ENCODE measurements at places on chromosomes 1 and 21. TPM values are rescaled to one million over a fixed set of nuclear protein-coding genes. Genes with fewer than 3 reads are reported as not detected.
A peak's percentile ranks its signal among the peaks of the same experiment; 100 is the strongest.

Gene CACYBP
- 476 TPM for total RNA-seq

Gene NBPF4
- total RNA-seq, result not detected

Gene XCL2
- total RNA-seq, result 1.7 TPM

Gene WNT9A
- 14.6 TPM for total RNA-seq

Gene C4BPB
- total RNA-seq, result not detected

Gene MTARC2
- 13.3 TPM for total RNA-seq

Gene PODN
- total RNA-seq, result 17.1 TPM

Gene KANK4
- 16.1 TPM for total RNA-seq

DNA sequence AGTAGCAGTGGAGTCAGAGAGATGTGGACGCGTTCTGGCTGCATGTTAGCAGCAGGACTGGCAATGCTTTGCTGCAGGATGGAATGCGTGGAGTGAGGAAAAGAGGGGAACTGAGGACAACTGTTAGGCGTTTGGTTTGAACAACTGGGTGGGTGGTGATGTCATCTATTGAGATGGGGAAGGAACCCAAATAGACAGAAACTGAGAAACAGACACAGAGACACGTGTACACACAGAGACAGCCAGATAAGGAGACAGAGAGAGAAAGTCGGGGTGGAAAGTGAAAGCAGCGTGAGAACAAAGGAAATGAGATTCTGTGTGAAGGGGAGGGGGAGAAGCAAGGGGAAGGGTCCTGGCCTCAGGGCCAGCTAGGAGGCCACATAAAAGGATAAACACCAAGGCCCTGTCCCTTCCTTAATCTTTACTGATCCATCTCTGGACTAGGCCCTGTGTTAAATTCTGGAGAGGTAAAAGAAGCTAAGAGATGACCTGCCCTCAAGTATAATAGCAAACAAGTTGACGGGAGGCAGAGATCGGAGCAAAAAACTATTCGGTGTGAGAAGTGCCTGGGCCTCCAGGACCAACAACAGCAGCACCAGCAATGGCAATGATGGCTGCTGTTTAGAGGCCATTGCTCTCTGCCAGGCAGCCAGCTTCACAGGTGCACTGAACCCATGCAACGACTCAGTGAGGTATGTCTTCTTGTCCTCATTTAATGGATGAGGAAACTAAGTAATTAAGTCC lies 31.6 kb downstream of the VWA5B1 start:
- DNase-seq, result no peak

- DNase-seq, result no peak
Observed at GRCh38 chr1:41868241-41868998, 50.3 kb downstream of the HIVEP3 start.

DNA sequence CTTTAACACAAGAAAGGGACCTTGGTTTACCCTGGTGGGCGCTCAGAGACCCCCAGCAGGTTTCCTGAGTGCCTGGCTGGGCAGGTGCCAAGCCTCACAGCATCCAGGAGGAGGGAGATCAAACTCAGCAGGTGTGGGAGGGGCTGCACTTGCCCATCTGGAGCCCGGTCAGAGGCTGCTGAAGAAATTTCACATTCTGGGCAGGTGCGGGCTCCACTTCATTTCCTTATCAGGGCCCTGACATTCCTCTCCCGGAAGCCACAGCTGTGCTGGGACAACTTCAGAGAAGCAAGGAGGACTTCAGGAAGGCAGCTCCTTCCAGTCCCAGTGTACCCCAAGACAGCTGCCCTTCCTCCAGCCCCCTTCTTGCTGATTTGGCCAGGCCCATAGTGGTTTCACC lies 82.9 kb downstream of the ITPKB start:
- no peak for DNase-seq

GRCh38 chr1:183806125-183806524 lies 1.2 kb downstream of the RGL1 start:
- peak; percentile 47 for DNase-seq

DNA sequence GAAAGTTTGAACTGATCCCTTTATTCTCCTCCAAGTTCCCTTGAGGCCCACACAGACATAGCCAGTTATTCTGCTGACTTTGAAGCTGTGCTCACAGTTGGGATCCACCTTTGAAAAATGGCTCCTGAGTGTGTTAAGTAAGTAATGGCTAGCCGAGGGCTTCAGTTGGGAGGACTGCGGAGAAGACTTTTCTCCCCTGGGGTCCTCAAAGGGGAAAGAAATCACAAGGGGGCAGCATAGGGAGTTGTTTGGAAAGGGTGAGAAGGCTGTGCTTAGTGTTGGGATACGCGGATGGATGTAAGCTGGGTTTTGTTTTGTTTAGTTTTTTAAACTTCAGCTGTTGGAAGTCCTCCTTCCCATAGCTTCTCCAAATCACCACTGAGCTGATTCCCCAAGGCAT lies 8.3 kb downstream of the PGM1 start:
- no peak for DNase-seq

GRCh38 chr1:76782809-76783208 lies 84.5 kb upstream of the ST6GALNAC5 start:
- DNase-seq, result no peak

GRCh38 chr1:35980090-35980489 lies 49.2 kb downstream of the AGO3 start:
- DNase-seq, result no peak

GRCh38 chr1:9388335-9389180 lies 95.9 kb downstream of the SPSB1 start:
- no peak for DNase-seq

GRCh38 chr1:24935196-24935526 lies 5.1 kb upstream of the RUNX3 start:
- no peak for DNase-seq

DNA sequence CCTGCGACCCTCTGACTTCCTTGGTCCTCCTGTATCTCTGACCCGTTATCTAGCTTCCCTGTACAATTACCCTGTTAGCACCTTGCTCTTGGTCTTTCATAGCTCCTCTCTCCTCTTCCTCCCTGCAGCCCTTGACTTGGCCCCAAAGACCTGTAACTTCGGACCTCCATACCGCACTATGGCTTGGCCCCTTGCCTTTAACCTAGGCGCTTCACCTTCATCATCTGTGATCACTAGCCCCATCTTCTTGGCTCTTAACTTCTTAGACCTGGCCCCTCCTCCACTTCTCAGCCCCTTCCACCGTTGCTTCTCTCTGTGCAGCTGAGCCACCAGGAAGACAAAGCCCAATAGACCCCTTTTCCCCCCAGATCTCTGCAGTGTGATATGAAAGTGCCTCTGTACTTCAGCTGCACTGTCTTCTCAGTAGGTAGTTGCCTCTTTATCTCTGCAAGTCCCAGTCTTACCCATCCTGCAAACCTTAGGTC lies 740 bp downstream of the ZNF691 start:
- no peak for DNase-seq

DNA sequence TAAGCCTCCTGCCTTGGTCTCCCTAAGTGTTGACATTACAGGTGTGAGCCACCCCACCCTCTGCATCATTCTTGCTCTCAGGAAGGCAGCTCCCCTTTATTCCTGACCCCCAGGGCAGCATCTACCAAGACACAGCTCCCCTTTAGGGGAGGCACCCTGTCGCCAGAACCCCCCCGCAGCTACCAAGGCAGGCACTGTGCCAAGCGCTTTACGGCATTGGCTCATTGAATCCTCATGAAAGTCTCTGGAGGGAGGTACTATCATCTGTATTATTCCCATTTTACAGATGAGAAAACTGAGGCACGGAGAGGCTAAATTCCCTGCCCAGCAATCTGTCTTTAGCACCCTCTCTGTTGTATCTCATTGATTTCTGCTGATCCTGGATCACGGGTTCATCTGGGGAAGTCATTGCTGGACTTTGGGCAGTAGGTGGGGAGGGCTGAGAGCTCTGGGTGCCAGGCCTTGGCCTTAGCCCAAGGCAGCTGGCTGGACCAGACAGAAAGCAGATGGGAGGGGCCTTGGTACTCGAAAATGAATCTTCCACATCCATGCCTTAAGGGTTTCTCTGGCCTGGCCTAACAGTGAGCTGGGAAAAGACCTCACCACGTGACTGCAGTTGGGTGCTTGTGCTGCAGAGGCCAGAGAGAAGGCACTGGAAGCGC lies 5.9 kb downstream of the PLOD1 start:
- DNase-seq, result peak; percentile 72

GRCh38 chr1:234072793-234073192 lies 168.3 kb downstream of the SLC35F3 start:
- no peak for DNase-seq

- DNase-seq, result peak; percentile 9
Observed at GRCh38 chr1:98704474-98704873, 43.0 kb downstream of the SNX7 start.

- DNase-seq, result no peak
Observed at GRCh38 chr1:228868731-228869024, 133.4 kb downstream of the RHOU start.

DNA sequence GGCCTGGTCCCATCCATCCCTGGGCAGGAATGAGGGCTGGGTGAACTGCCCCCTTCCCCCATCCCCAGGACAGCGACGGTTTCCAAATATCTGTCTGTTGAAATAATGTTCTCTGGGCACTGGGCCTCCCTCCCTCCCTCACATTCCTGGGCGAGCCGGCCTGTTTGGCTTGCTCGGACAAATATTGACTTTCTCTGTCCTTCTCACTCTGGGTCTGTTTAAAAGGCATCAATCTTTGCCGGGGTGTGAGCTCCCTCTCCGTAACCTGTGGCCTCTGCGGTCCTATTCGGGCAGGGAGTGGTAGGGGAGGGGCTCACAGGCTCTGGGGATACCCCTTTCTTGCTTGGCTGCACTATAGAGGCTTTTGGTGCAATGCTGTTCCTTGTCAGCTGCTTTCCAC lies 40.2 kb downstream of the FOXD2 start:
- DNase-seq, result no peak

- DNase-seq, result no peak
Observed at GRCh38 chr1:29962831-29963247, 726.5 kb downstream of the PTPRU start.

DNA sequence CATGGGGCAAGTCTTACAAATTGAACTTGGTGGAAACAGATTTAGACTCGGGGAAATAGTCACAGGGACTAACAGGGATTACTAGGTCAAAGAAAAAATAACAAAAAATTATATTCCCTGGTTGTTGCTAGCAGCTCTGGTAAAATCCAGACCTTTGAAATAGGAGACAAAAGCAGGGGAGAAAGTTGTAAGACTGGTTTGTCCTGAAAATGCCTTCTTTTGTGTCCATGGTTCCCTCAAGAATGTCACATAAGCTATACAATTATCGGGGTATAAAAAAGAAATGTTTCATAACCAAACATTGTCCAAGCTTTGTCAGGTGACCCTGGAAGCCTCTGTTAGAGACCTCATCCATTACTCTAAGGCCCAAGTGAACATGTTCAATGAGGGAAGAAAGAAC lies 33.1 kb downstream of the KIAA0319L start:
- DNase-seq, result peak; percentile 53

- DNase-seq, result no peak
Observed at GRCh38 chr1:187092104-187092503, 263.4 kb downstream of the PLA2G4A start.

DNA sequence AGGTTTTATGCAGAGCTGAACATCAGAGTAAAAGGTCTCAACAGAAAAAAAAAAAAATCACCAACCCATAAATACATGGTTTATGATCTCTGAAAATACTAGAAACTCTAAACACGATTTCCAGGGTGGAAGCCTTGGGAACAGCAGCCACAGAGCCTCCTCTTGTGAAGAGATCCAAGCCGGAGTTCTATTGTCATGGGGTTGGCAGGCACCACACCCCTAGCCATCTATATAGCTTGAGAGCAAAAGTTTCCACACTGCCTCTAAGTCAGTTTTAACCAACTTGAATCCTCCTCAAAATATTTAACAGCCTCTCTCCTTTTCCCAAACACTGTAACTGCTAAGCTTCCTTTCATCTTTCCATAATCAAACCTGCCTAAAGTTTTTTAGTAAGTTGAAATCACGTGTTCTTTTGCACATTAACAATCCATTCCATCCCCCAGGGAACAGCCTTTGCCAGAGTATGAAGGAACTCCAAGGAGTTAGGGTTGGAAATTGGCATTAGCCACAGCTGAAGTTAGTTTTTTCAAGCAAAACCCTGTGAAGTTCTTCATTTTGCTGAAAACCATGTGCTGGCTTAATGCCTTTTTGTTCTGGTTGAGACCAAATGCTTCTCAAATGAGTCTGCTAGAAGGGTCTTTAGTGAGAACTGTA lies 13.8 kb upstream of the SEC16B start:
- DNase-seq, result peak; percentile 91
